ENCODE measurements at places on chromosomes 7 and 10. TPM values are rescaled to one million over a fixed set of nuclear protein-coding genes. Genes with fewer than 3 reads are reported as not detected.

DNA sequence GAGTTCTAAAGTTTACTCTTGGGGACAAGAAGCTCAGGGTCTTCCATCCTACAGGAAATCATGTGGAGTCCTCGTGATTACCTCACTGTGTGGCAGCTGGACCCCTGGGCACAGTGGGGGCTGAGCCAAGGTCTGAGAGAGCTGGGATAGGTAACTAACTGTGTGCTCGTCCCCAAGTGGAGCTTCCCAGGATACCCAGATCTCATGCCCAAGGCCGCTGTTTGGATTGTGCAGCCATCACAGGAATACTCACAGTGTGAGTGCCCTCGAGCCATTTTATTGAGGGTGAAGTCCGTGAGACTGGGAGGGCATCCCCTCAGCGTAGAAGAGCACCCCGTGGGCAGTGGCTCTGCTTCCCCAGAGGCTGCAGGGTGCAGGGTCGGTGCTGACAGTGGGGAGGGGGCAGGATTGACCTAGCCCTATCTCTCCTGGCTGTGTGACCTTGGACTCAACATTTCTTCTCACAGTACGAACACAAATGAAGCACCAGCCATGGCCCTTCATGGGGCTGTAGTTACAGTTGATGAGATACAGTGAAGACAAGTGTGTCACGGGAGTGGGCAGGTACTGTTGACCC, 69.6 kb upstream of the LEP start:
- DNase-seq = no peak

- DNase-seq = no peak
Observed at GRCh38 chr10:125004571-125005311, 62.8 kb downstream of the ZRANB1 start.

DNA sequence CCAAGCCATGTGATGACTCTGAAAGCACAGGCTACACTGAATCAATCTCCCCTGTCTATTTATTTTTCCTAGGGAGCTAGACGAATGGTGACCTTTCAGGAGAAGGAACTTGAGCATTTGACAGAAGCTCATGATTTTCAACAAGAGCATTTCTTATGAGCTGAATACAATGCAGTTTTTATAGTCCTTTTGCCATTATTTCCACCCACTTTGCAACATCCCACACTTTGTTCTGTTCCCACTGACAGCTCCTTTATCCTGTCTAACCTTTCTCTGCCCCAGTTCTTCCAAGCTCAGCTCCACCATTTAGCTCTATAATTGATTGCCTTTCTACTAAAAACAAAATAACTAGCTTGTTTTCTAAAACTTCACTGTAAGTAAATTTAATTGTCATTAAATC, 91.9 kb upstream of the PRSS1 start:
- no peak for DNase-seq

GRCh38 chr7:96300986-96301385, 20.9 kb downstream of the SLC25A13 start:
- DNase-seq = no peak

The ZNRF2 gene
- polyA plus RNA-seq = 2.9 TPM

Data from H1 (cell line).